Stimulated activated CD4-positive, alpha-beta T cell treated with anti-CD3 and anti-CD28 coated beads, Interleukin-1b, Interleukin-23, amount 100 ng/mL, for 4 hours (primary cell): ENCODE measurements at places on chromosomes 4 and X.
A peak's percentile ranks its signal among the peaks of the same experiment; 100 is the strongest.

GRCh38 chr4:145351162-145351561, 130.5 kb upstream of the SMAD1 start:
- no peak for DNase-seq

GRCh38 chr4:95510145-95510544, 38.6 kb downstream of the UNC5C start:
- no peak for DNase-seq

- DNase-seq, result no peak
Observed at GRCh38 chrX:40700640-40701342, 34.6 kb downstream of the MED14 start.

DNA sequence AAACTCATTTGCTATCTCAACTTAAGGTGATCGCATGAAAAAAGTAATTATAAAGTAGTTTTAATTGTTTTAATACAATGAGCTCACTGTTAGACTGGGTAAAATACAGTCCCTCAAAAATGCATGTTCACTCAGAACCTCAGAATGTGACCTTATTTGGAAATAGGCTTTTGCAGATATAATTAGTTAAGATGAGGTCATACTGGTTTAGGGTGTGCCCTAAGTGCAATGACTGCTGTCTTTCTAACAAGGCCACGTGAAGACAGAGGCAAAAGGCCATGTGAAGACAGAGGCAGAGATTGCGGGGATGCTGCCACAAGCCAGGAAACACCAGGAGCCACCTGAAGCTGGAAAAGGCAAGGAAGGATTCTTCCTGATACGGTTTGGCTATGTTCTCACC, 262.1 kb downstream of the NKX6-1 start:
- no peak for DNase-seq

DNA sequence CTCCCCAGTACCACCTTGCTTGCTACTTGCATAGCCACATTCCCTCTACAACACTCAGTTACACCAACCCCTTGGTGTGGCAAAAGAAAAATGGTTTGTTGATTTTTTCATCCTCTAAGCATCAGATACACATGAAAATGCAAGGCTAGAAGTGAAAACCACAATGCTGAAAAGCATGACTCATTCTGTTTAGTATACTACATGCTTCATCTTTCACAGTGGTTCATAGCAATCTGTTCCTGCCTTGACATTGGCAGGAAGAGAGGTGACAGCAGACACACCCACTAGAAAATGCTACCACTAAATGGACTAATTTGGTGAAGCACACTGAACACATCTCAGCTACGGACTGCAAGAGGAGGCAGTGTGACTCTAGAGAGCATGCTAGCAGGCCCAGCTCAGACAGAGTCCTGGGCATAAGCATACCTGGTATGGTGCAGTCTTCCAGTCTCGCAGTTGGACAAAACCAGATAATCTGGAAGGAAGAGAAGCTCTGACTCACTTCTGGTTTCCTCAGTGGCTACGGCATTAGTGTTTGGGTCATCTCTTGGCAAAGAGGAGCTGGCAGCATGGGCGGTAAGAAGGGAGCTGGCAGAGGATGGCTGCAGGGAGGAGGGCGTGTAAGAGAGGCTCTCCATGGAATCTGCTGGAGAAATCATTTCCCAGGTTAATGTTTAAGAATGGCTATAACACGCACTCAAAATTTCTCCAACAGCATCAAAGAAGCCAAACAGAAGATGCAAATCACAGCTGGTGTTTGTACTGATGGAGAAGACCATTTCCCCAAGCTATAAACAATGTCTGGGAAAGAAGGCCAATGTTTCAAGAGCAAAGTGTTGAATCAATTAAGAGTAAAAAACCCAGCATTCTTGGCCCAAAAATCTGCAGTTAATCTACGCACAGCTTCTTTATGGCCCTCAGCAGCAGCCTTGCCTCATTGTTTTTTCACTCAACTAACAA, 37.8 kb downstream of the GAB3 start:
- DNase-seq, result peak; percentile 13

DNA sequence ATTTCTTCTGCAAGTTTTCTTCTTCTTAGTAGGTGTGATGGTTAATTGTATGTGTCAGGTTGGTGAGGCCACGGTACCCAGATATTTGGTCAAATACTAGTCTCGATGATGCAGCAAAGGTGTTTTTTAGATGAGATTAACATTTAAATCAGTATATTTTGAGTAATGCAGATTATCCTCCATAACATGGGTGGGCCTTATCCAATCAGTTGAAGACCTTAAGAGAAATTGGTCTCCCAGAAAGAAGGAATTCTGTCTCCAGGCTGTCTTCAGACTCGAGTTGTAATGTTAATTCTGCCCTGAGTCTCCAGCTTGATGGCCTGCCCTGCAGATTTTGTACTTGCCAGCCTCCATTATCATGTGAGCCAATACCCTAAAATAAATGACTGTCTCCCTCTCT, 122.5 kb upstream of the TSPAN5 start:
- DNase-seq, result no peak

DNA sequence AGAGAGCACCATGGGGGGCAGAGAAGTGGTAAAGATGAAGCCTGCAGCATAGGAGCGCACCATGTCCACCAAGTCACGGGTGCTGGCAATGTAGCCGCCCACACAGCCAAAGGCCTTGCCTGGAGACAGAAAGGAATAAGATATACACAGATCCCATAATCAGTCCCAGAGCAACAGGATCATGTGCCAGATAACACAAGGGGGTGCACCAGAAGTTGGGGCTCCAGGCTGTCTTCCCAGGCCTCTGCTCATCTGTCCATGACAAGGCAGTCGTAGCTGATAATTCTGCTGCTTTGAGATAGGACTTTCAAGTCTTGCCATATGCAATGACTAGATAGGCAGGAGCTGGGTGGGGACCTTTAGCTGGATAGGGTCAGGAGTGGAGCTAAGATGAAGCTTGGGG, 14.7 kb downstream of the APEX2 start:
- no peak for DNase-seq

GRCh38 chrX:13898603-13899002, 81.7 kb upstream of the GPM6B start:
- no peak for DNase-seq

DNA sequence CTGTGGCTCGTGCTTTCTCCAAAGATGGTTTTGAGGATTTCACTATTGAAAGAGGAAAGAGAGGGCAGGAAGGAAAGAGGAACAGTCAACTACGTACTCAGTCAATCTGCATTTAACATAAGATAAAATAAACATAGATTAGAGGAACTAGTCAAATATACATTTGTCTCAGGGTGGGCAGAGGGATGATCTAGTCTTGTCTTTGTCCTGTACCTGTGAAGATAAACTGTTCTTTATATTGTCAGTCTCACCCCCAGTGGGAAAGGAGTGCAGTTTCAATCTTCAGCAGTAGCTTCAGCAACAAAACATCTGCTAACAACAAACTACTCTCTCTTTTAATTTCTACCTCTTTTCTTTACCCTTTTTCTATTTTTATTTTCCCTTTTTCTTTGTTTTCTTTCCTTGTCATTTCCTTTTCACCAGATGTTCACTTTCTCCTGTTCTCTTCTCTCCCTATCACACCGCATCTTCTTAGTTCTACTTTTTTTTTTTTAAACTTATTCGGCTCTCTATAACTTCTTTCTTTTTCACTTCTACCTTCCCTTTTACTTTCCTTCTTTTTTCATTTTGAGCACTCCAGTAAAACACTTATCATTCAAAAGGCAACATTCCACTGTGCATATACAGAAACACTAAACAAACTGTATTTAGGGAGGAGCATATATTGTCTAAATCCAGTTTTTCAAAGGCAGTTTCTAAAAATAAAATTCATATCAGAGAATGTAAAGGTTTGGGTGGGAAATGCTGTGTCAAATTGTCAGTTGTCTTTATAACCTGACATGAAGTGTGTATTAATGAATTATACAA, 51.4 kb upstream of the GUCY1A1 start:
- no peak for DNase-seq

DNA sequence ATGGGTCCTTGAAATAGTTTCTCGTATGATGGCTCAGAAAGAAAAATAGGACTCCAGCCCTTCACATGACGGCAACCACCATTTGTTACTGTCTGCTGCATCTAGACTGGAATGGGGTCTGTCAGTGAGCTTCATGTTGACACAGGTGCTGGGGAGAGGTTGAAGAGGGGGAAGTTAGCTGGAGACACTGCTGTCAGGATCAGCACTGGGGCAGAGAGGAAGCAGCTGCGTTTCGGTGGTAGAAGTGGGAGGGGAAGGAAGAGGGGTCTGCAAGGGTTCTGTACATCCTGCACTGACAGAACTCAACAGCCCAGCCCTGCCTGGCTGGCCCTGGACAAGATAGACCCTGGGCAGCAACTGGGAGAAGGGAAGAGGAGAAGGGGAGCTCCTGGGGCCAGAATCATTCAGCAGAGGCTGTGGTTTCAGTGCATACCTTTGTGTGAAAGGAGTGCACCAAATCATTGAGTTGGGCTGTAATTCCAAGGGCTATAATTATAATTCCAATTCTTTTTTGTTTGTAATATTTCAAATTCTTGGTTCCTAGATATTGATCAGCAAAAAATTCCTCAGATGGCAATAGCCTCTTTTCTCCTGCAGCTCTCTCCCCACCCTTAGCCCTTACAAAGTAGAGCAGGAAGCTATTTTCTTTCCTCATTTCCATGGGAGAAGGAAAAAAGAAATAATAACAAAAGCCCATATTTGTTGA, 119.4 kb upstream of the C1GALT1C1 start:
- DNase-seq, result no peak
